ENCODE measurements at places on chromosomes 7 and 10.
A peak's percentile ranks its signal among the peaks of the same experiment; 100 is the strongest.

DNA sequence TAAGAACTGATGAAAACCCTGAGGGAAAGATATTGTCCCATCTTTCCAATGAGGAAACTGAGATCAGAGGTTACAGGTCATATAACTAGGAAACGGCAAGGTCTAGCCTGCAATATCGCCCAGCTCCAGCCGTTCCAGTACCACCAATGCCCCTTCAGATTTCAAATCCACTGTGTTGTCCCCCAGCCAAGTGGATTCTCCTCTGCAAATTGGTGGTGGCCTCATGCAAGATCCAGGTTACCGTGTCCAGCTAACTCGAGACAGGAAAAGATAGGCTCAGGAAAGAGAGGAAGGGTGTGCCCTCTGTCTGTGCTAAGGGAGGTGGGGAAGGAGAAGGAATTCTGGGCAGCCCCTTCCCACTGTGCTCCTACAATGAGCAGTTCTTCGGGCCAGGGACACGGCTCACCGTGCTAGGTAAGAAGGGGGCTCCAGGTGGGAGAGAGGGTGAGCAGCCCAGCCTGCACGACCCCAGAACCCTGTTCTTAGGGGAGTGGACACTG lies 25.3 kb downstream of the PRSS2 start:
- no peak overlapping the region for H3K27ac ChIP-seq
- peaks cover 15% of the 10 kb centered on the region for H3K4me1 ChIP-seq
- H3K4me3 ChIP-seq: no peak overlapping the region
- no peaks in the 10 kb centered on the region for H3K36me3 ChIP-seq

GRCh38 chr10:102919246-102919959 lies 1.3 kb downstream of the CNNM2 start:
- H3K4me1 ChIP-seq: peaks cover 22% of the 10 kb centered on the region
- H3K27me3 ChIP-seq: peaks cover 11% of the 10 kb centered on the region
- H3K27ac ChIP-seq: no peak overlapping the region
- H3K36me3 ChIP-seq: no peaks in the 10 kb centered on the region
- DNase-seq: peak; percentile 9

DNA sequence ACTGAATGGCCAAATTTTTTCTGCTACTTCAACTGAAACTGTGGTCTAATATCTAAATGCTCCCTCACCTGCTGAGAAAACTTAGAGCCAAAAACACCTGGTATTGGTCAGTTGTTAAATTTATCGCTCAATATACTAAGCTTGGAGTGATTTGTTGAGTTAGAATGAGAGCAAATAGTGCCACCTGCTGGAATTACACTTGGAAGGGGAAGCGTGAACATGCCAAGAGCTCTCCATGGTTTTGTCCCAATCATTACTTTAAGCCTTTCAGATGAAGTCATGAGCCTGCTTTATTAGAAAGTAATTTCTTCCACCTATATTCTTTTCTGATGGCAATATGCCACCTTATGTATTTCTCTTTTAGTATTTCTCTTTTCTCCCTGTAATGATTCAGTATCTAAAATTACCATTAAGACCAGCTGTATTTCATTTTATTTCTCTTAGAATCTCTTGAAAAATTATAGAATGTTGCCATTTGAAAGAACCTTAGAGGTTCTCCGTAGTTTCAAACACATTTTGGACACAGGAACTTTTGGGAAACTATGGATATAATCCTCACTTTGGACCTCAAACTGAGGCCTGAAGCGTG lies 447.8 kb upstream of the C7orf33 start:
- no peak overlapping the region for H3K4me3 ChIP-seq
- peak; percentile 64 for DNase-seq
- no peak overlapping the region for H3K27ac ChIP-seq
- no peaks in the 10 kb centered on the region for H3K27me3 ChIP-seq

DNA sequence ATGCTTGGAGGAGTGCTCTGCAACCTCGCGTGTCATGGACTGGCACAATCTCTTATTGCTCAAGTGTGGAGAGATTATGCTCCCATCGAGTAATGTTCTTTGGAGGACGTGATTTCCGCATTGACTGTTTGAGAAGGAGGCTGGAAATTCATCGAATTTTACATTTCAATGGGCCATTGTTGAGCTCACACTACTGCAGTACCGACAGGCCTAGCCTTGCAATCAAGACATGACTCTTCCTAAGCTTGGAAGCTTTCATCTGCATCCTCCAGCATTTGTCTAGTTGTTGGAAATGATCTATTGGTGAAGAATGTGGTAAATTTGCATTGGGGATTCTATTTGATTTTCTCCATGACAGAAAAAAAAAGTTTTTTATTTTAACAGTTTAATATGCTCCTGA lies 156.8 kb downstream of the FZD1 start:
- H3K4me1 ChIP-seq: no peaks in the 10 kb centered on the region
- no peaks in the 10 kb centered on the region for H3K36me3 ChIP-seq
- H3K27ac ChIP-seq: no peak overlapping the region
- H3K27me3 ChIP-seq: no peaks in the 10 kb centered on the region
- H3K4me3 ChIP-seq: no peak overlapping the region

DNA sequence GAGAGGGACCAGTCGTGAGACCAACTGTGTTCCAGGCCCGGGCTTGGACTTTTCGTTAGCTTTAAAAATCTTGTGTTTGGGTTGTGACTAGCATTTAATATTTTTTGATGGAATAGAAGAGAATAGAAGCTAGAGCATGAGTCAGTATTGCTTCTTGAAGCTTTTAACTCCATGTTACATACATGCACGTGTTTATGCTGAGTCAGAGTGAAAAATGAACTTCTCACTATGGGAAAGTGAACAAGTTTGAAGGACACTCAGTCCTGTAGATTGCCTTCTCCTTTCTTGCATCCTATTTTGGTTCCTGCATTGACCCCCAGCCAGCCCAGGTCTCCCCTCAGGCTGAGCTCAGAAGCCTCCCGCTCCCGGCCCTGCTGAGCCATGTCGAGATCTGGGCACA lies 31.8 kb downstream of the GHRHR start:
- H3K4me3 ChIP-seq: no peak overlapping the region
- H3K27ac ChIP-seq: no peak overlapping the region
- no peaks in the 10 kb centered on the region for H3K27me3 ChIP-seq
- H3K4me1 ChIP-seq: peaks cover 23% of the 10 kb centered on the region
- H3K36me3 ChIP-seq: no peaks in the 10 kb centered on the region

GRCh38 chr7:102291056-102291915 lies 4.6 kb downstream of the SH2B2 start:
- H3K27ac ChIP-seq: no peak overlapping the region
- H3K4me1 ChIP-seq: peaks cover 46% of the 10 kb centered on the region

DNA sequence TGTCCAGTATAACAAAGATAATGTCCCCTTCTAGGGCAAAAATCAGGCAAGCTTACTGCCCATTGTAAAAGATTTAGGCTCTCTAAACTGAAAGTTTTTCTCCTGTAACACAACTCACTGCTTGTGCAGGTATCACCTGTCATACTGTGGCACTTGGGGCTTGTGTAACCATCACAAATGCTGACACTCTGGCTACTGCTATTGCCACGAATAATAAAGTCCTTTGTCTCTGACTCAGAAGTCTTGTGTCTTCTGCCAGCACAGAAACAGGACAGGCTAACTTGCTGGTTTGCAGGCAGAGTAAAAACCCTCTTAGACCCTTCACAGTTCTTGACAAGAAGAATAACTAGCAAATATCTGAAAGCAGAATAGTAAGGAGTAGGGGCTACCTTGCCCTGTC lies 273.9 kb downstream of the RPS24 start:
- H3K4me3 ChIP-seq: no peak overlapping the region
- peaks cover 13% of the 10 kb centered on the region for H3K4me1 ChIP-seq
- H3K27me3 ChIP-seq: no peaks in the 10 kb centered on the region
- no peaks in the 10 kb centered on the region for H3K36me3 ChIP-seq

DNA sequence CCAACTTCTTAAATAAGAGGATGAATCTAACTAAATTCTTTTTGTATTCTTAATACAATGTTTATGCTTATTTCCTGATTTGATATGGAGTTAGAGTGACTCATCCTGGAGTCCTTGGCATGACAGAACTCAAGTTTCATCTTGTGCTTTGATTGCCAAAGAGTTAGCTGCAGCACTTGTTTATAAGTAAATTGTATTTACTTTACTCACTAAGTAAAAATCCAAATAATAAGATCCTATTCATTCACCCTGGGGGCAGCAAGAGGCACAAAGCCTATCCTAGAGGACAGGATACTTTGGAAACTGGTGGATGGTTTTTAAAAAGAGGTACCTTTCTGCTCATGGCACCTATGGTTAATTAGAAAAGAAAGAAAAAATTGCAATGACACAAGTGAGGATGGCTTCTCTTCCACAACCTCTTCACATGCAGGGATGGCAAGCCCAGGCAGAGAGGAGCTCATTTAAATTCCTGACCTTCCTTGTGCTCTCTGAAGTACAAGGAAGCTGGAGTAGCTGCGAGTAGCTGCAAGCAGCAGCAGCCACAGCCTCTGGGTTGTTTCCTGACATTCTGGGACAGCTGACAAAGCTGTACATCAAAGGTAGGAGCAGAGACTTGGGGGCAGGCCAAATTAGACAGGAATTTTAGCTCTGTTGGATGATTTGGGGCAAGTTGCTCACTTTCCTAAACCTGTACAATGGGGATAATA lies 28.5 kb upstream of the CROT start:
- peaks cover 2% of the 10 kb centered on the region for H3K4me1 ChIP-seq
- H3K27me3 ChIP-seq: no peaks in the 10 kb centered on the region
- no peak overlapping the region for H3K4me3 ChIP-seq
- no peaks in the 10 kb centered on the region for H3K36me3 ChIP-seq
- H3K27ac ChIP-seq: no peak overlapping the region

GRCh38 chr7:46781901-46782439 lies 799.9 kb downstream of the TNS3 start:
- H3K4me3 ChIP-seq: no peak overlapping the region
- DNase-seq: no peak
- no peaks in the 10 kb centered on the region for H3K4me1 ChIP-seq
- H3K36me3 ChIP-seq: no peaks in the 10 kb centered on the region

DNA sequence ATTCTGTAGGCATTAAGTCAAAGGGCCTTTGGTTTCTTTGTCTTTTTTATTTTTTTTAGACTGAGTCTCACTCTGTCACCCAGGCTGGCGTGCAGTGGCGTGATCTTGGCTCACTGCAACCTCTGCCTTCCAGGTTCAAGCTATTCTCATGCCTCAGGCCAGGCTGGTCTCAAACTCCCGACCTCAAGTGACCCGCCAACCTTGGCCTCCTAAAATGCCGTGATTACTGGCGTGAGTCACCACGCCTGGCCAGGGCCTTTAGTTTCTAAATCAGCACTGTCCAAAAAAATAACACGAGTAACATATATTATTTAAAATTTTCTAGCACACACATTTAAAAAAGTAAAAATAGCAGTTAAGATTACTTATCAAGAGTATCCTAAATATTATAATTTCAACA lies 11.1 kb upstream of the ACSL5 start:
- DNase-seq: no peak
- no peaks in the 10 kb centered on the region for H3K36me3 ChIP-seq
- no peak overlapping the region for H3K4me3 ChIP-seq
- H3K4me1 ChIP-seq: peaks cover 2% of the 10 kb centered on the region

- no peak overlapping the region for H3K4me3 ChIP-seq
- H3K27ac ChIP-seq: no peak overlapping the region
- H3K4me1 ChIP-seq: peaks cover 19% of the 10 kb centered on the region
- H3K36me3 ChIP-seq: peaks cover 14% of the 10 kb centered on the region
- DNase-seq: no peak
These were observed 80.8 kb upstream of the CAPZA2 start for GRCh38 chr7:116781584-116781983.

DNA sequence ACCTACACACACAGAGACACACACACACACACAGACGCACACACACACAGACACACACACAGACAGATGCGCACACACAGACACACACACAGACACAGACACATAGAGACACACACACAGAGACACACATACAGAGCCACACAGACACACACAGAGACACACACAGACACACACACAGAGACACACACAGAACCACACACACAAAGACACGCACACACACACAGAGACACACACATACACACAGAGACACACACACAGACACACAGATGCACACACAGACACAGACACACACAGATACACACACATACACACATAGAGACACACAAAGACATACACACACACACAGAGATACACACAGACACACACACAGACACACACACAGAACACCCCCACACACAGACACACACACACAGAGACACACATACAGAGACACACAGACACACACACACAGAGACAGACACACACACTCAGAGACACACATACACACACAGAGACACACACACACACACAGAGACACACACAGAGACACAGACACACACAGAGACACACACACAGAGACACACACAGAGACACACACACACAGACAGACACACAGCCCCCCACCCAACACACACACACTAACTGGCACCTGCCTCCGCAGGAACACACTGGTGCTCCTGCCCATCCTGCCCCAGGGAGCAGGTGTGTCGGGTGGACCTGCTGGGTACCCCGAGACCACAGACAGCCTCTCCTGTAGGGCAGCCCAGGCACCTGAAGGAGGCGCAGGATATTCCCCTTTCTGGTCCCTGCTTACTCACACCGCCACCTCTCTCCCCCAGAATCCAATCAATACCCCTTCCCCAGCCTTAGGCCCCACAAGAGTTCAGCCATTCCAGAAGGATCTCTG lies 5.4 kb upstream of the FZD9 start:
- DNase-seq: no peak
- H3K36me3 ChIP-seq: no peaks in the 10 kb centered on the region
- H3K27ac ChIP-seq: no peak overlapping the region
- no peak overlapping the region for H3K4me3 ChIP-seq
- peaks cover 26% of the 10 kb centered on the region for H3K4me1 ChIP-seq

GRCh38 chr7:32476816-32477648 lies 13.1 kb downstream of the LSM5 start:
- DNase-seq: no peak
- no peak overlapping the region for H3K27ac ChIP-seq
- H3K4me1 ChIP-seq: no peaks in the 10 kb centered on the region
- H3K36me3 ChIP-seq: no peaks in the 10 kb centered on the region
- no peak overlapping the region for H3K4me3 ChIP-seq

DNA sequence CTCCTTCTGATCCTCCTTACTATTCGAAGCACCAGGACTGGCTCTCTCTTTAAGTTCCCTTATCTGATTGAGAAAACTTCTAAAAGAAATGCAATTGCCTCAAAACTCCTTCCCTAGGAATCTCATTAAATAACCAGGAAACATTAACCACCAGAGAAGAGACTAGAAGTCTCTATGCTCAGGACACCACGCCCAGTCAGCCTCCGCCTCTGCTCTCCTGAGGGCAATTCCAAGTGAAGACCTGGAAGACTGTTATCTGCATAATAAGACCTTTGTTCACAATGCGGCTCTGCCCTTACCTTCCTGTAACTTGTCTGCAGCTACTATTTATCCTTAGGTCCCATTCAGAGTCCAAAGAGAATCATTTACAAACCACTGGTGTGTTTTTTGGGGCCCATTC lies 78.8 kb downstream of the ELMO1 start:
- no peaks in the 10 kb centered on the region for H3K27me3 ChIP-seq
- no peaks in the 10 kb centered on the region for H3K36me3 ChIP-seq
- no peak overlapping the region for H3K27ac ChIP-seq
- no peaks in the 10 kb centered on the region for H3K4me1 ChIP-seq

DNA sequence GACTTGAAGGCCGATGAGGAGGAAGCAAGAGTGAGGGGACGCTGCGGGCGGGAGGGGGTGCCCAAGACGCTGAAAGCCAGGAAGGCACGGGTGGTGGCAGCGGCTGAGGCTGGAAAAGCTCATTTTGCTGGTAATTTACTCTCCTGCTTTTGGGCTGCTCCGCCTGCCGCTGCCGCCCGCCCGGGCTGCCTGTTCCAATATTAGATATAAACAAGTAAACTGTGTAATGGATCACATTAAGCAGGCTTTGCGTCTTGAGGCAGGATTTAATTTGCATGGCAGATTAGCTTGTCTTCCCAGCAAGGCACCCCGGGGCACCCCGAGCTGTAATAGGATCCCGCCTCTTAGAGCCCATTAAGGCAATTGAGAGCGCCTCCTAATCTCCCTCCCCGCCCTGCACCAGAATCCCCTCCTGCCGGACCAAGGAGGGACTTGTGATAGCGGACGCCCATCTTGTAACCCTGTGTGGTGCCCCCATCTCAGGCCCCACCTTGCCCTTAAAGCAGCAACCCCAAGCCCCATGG lies 46.1 kb upstream of the SLF2 start:
- H3K4me3 ChIP-seq: no peak overlapping the region
- DNase-seq: no peak
- H3K36me3 ChIP-seq: no peaks in the 10 kb centered on the region

Measured in muscle of leg (tissue), 16 donors.